Posterior cingulate gyrus (tissue), 11 donors: ENCODE measurements at places on chromosomes 13 and 19.
A peak's percentile ranks its signal among the peaks of the same experiment; 100 is the strongest.

- no peak for DNase-seq
These were observed 1.5 kb downstream of the ERCC2 start for GRCh38 chr19:45368737-45369340.

DNA sequence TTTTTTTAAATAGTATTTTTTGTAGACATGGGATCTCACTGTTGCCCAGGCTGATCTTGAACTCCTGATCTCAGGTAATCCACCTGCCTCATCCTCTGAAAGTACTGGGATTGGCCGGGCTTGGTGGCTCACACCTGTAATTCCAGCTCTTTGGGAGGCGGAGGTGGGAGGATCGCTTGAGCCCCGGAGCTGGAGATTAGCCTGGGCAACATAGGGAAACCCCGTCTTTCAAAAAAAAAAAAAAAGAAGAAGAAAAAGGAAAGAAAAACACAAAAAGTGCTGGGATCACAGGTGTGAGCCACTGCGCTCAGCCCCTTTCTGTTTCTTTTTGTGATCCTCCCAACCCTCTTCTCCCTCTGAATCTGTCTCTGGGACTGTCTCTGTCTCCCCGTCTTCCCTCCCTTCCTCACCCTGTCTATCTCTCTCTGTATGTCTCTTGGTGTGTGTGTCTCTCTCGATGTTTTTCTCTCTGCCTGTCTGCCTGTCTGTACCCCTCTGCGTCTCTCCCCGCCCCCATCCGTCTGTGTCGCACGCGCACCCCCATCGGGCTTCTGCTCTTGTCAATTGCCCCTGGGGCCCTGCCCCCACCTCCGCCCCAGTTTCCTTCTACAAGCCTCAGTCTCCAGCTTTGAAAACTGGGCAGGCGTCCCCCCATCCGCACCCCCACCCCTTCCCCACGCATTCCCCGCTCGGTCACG, 540 bp upstream of the ZFP36 start:
- no peak for DNase-seq

- DNase-seq, result no peak
These were observed 4.9 kb downstream of the FLT1 start for GRCh38 chr13:28490061-28490460.

DNA sequence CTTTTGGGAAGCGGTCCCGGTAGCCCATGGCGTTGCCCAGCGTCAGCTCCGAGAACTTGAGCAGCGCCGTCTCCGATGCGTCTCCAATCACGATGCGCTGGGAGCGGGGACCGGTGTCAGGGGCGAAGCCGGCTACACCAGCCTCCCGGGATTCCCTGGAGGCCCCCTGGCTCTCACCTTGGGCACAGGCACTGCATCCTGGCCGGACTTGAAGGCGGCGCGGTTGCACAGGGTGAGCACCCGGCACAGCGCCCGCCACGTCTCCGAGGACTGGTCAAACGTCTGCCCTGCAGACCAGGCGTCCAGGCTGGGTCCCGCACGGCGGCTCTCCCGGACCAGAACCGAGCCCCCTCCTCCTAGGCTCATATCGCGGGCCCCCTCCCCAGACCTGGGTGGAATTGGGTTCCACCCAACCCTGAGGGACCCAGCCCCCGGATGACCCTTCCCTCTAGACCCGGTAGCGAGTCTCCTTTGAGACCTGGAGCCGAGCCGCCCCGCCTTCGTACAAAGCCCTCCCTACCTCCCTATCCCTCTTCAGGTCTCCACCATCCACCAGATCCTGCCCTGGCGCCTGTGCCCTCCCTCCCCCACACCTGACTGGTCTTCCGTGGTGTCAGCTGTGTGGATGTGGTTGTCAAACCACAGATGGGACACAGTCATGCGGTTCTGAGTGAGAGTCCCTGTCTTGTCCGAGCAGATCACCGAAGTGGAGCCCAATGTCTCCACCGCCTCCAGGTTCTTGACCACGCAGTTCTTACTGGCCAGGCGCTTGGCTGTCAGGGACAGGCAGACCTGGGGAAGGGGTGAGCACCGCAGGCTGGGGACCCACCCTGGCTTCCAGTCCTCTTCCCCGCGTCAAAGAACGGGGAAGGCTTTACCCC, 4.8 kb downstream of the ATP4A start:
- DNase-seq, result no peak

- no peak for DNase-seq
These were observed 33.5 kb upstream of the IRS2 start for GRCh38 chr13:109819874-109820273.

DNA sequence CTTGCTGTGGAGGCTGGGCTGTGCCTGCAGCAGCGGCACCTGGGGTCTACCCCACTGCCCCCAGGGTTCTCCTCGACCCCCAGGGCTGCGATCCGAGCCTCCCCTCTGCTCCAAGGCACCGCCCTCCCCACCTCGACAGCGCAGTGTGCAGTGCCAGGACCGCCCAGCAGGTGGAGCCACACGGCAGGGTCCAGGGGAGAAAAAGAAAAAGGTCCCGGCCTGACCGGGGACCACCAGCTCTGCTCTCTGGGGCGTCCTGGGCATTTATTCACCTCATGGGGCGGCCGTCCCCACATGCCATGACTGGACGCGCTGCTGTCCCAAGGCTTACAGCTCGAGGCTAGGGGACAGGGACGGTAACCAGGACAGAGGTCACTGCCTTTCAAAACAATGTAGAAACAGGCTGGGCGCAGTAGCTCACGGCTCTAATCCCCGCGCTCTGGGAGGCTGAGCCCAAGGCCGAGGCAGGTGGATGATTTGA, 10.6 kb downstream of the REXO1 start:
- DNase-seq, result no peak

GRCh38 chr13:35448465-35448864, 28.0 kb downstream of the MAB21L1 start:
- DNase-seq, result no peak

- DNase-seq, result peak; percentile 65
These were observed 714 bp downstream of the PLPP2 start for GRCh38 chr19:290372-291005.

DNA sequence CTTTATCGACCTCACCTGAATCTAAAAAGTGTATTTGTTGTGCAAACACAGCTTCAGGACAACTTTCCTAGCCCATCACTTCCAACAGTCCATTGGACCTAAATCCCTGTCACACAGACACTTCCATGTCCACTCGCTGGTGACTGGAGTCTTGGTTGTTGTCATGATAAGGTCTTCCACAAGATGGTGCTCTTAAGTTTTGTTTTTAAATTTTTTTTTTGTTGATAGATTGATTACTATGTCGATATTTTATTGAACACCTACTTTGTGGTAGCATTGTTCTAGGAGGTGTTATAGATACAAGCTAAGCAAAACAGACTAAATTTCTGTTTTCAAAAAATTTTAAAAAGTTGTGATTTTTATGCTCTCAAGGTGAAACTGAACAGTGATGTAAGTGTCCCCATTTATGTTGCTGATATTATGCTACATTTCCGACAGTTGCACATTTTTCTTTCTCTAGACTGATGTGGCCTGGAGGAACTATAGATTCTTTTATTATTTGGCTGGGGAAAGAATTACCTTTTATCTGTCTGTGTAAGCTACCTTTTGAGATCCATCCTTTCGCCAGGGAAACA, 8.1 kb upstream of the ERICH6B start:
- DNase-seq, result no peak

DNA sequence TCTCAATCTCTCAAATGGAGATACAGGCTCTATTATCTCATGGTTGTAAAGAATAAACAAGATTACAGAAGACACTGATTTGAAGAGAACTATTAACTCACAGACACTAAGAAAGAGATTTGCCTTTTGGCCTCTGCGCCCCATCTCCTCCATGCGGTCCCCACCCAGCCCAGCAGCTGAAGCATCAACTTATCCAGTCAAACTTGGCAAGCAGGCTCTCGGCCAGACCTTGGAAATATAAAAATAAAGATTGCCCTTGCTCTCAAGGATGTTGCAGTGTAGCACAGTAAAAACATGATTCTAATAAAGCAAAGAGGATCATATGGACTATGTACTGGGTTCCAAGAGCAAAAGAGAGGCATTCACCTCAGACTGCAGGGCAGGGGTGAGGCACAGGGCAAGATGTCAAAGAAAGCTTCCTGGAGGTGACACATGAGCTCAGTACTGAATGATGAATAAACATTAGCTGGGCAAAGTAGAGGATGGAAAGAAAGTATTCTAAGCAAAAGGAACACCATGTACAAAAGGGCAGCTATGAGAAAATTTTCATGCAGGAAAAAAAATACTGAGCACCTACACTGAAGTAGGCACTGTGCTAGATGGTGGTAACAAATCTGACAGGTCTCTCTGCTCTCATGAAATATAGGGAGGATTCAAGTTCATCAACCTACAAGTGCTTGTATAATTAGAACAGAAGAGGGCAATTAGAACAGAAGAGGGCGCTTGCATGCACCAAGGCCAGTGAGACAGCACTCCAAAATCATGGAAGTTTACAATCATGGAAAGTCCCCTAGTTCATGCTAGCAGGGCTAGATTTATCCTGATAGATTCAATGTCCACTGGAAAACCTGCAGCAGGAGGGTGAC, 85.0 kb downstream of the SACS start:
- DNase-seq, result no peak

DNA sequence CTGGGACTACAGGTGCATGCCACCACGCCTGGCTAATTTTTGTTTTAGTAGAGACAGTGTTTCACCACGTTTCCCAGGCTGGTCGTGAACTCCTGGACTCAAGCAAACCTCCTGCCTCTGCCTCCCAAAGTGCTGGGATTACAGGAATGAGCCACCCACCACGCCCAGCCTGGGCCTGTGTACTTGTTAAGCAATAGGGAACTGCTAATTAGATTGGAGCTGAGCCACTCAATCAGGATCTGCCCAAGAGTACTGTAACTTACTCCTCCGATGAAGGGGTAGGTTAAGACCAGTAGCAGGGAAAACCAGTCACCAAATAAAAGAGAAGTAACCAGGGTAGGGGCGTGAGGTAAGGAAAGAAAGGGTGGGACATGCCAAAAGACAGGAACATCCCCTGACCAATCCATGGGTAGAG, 2.3 kb downstream of the DDX39A start:
- no peak for DNase-seq

DNA sequence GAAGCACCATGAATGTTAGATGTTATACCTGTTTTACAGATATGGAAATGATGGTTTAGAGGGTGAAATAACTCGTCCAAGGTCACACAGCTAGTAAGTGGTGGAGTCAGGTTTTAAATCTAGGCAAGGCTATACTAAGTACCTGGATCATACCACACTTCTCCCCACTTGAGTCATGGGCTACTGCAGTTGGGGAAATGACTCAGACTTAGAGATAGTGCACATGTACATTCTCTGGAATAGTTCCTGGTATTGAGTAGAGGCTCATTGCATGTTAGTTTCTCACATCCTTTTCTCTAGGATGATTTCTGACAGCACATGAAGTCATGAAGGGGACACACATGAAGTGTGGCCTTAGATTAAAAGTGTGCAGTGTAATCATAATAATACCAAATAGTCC, 76.2 kb upstream of the TNFSF11 start:
- DNase-seq, result no peak

GRCh38 chr13:110129076-110129475, 177.9 kb downstream of the COL4A1 start:
- DNase-seq, result no peak

GRCh38 chr13:100439247-100439970, 149.2 kb downstream of the GGACT start:
- DNase-seq, result no peak

GRCh38 chr19:35644987-35645679, 3.0 kb upstream of the COX6B1 start:
- DNase-seq, result peak; percentile 89

- no peak for DNase-seq
These were observed 5.8 kb downstream of the SPHK2 start for GRCh38 chr19:48624791-48625723.

- DNase-seq, result no peak
These were observed 401.6 kb downstream of the COG6 start for GRCh38 chr13:40056898-40057619.
